ENCODE measurements at places on chromosomes 11 and 22.

DNA sequence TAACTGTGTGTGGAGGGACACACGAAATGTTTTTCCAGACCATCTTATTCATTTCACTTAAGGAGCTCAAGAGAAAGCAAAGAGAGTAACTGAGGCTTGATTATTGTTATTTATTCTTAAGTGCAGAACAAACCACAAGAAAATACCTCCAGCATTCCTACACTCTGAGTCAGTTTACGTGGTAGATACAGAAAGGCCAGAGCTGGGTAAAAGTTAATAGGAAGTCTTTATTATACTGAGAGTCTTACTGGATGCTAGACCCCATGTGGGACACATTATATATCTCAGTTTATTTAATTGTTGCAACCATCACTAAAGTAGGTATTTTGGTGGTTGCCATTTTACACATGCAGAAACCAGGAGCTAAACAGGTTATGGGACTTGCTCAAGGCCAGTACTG is 261.4 kb upstream of the POU2AF2 start:
- DNase-seq = peak; percentile 94

DNA sequence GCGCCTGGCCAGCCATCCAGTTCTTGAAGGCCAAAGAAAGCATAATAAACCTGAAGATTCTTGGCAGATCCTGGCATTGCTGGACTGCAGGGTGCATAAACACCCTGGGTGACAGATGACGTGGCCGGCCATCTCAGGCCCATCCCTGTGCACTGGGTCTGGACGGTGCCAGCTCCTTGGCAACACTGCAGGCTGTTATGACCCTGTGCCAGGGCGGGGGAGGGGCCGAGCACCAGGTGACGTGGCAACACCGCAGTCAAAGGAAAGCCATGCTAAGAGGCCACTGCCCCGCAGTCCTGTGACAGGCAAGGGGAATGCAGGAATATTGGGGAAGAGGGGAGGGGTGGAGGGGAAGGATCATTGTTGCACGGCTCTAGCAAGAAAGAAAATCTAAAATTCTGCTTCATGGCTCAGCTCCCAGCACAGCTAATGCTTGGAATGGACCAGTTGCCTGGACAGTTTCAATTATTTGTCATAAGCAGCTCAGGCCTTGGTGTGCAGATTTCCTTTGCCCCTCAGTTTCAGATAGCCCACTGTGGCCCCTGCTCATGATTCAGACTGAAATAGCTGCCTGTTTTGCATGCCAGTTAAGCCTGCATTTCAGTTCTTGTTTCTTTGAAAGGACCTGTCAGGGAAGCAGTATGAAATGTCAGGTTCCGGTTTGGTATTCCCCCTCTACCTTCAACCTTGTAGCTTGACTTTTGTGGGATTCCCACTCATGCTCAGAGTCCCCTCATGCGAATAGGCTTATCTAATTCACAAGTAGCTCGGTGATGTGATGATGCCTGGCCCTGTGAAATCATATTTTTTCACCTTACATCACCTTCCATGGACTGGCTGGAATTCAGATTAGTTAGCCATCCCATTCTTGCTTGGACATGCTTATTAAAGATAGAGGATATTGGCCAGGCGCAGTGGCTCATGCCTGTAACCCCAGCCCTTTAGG is 29.7 kb upstream of the DDX6 start:
- DNase-seq = no peak

GRCh38 chr11:65470433-65471049 is 28.3 kb upstream of the MALAT1 start:
- no peak for DNase-seq

GRCh38 chr11:2577031-2577990 is 122.5 kb downstream of the KCNQ1OT1 start:
- no peak for DNase-seq

DNA sequence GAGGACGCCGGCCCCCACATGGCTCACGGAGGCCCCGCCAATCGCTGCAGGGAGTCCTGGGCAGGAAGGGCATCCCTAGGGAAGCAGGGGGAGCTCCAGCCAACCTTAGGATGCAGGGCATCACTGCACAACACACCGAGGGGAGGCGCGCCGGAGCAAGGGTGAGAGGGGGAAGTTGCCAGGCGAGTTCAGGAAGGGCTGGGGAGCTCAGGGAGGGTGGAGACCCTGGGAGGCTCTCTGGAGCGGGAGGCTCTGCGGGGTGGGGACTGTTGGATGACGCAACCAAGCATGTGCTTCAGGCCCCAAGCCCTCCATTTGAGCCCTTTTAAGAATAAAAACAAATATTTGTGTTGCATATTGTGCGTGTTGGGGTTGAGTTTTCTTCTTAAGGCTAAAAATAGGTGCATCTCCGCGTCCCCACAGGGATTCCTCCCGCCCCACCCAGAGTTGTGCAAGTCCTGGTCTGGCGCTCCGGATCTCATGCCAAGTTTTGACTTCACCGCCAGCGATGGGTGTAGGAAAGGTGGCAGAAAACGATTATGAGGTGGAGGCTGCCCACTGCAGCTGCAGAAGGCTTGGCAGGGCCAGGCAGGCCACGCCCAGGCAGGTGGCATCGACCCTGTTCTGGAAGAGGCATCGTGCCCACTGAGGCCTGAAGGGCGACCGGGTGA is 65.2 kb downstream of the WNT7B start:
- DNase-seq = peak; percentile 13

- no peak for DNase-seq
These were observed 209.5 kb downstream of the CASP12 start for GRCh38 chr11:104688731-104689130.

DNA sequence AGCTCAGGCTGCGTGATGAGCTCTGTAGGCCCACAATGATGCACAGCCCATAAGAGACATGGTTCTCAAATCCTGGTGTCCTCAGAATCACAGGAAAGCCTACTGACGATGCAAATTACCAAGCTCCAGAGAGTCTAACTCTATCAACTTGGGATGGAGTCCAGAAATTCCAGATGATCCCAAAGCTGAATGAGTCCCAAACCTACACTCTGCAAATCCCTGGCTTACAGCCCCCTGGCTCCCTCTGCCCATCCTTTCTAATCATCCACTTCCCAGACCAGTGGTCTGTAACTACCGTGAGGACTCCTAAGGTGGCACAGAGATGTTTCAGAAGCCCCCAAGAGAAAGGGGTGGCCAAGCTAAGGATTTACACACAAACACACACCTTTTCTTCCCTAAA is 13.5 kb downstream of the ARFGAP2 start:
- no peak for DNase-seq

DNA sequence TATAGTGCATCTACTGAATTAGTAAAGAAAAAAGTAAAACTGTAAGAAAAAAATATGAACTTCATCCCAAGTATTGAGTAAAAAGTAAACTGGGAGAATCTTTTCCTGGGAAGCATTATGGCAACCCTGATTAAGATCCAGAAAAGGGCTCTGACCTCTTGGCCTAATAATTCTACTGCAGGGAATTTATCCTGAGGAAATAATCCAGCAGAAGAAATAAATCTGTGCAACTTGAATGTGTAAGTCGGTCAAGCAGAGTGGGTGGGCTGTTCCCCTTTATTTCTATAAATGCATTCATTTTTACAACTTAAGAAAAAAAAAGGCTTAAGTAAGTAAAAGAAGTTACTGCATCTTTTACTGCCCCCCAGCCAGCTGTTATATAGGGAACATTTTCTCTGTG is 111.2 kb upstream of the PARVA start:
- DNase-seq = no peak

- DNase-seq = no peak
These were observed 60.5 kb upstream of the IZUMO1R start for GRCh38 chr11:94243571-94244515.

- no peak for DNase-seq
These were observed 27.1 kb downstream of the CWF19L2 start for GRCh38 chr11:107430525-107430924.

DNA sequence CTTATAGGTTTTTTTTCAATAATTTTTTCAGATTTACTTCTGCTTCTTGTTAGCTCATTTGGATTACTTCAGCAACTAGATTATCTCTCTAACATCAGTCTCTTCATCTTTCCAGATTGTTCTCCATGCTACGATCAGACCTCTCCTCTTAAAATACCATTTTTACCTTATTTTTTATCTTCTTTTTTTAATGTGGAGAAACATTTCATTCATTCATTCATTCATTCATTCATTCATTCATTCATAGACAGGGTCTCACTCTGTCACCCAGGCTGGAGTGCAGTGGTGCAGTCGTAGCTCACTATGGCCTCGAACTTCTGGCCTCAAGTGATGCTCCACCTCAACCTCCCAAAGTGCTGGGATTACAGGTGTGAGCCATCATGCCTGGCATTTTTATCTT is 189.4 kb downstream of the UVRAG start:
- no peak for DNase-seq

- DNase-seq = no peak
These were observed 133.7 kb downstream of the CTTN start for GRCh38 chr11:70532066-70532440.

DNA sequence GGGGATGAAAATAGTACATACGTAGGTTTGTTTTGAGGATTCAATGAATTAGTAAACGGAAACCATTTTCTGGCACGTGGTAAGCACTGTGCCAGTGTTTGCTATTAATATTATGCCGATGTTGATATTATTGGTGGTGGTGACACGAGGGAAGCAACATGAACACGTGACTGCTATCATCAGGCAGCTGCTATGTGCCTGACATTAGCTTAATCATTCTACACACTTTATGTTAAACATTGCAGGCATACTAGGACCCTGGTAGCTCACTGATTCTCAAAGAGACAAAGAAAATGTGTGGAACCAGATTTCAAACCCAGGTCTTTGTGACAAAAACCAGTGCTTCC is 656 bp downstream of the SRRD start:
- no peak for DNase-seq

- peak; percentile 31 for DNase-seq
These were observed 32.0 kb upstream of the SERPIND1 start for GRCh38 chr22:20741634-20742581.

- no peak for DNase-seq
These were observed 241.6 kb downstream of the FAM76B start for GRCh38 chr11:95547976-95548375.

GRCh38 chr11:124754309-124754708 is 2.3 kb upstream of the VSIG2 start:
- DNase-seq = no peak

GRCh38 chr11:76759517-76759916 is 23.6 kb upstream of the TSKU start:
- DNase-seq = no peak

GRCh38 chr22:32255726-32256125 is 579 bp upstream of the SLC5A4 start:
- DNase-seq = peak; percentile 1

GRCh38 chr11:33685082-33685481 is 15.5 kb downstream of the C11orf91 start:
- DNase-seq = no peak

- no peak for DNase-seq
These were observed 35.7 kb upstream of the ELF5 start for GRCh38 chr11:34549271-34549670.

DNA sequence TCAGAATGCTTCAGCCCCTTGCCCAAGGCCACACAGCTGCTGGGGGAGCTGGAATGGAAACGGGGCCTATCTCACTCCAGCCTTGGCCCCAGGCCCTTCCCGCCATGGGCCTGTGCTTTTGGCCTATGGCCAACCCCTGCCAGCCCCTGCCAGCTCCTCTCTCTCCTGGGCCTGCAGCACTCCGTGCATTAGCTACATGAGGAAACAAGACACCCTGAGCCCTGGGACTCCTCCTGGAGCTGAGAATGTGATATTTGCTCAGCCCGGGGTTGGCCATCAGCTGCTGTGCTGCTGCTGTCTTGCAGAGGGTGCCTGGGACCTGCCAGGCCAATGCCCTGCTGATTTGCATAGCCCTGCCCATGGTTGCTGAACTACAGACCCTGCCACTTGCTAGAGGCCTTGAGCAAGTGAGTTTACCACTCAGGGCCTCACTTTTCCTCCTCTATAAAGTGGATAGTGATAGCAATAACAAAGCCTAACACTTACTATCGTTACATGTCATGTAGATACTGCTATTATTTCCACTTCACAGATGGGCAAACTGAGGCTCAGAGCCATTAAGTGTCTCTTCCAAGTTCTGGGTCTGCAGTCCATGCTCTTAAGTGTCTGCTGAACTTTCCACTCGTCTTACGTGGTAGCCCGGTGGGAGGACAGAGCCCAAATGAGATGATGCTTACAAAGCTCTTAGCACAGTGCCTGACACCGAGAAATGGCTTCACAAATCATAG is 99.6 kb downstream of the KIAA1671 start:
- no peak for DNase-seq

GRCh38 chr11:86593833-86594232 is 78.6 kb downstream of the ME3 start:
- peak; percentile 24 for DNase-seq

GRCh38 chr11:665704-666281 is 28.7 kb downstream of the DRD4 start:
- peak; percentile 79 for DNase-seq

DNA sequence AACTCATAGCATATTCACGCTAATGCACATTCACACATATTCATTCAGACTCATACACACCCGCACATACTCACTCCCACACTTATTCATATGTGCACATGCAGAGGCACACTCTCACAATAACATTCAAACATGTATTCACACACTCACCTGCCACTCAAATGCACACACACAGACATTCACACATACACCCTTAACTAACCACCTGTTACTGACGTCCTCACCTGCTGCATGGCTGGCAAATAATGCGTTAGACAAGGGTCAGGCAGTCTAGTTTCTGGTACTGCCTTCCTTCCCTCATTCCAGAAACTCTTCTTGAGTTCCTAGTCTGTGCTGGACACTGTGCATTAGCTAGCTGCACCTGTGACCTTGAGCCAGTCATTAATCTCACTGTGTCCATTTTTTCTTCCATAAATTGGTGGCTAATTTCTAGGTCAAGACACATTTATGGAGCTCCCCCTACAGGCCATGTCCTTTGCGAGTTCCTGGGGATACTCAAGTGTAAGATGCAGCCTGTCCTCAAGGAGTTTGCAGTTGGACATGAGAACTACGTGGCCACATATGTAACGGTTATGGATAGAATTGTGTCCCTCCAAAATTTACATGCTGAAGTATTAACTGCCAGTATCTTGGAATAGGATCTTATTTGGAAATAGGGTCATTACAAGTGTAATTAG is 34.5 kb upstream of the SEZ6L start:
- no peak for DNase-seq

GRCh38 chr11:48154151-48154550 is 62.5 kb upstream of the OR4B1 start:
- DNase-seq = peak; percentile 78

DNA sequence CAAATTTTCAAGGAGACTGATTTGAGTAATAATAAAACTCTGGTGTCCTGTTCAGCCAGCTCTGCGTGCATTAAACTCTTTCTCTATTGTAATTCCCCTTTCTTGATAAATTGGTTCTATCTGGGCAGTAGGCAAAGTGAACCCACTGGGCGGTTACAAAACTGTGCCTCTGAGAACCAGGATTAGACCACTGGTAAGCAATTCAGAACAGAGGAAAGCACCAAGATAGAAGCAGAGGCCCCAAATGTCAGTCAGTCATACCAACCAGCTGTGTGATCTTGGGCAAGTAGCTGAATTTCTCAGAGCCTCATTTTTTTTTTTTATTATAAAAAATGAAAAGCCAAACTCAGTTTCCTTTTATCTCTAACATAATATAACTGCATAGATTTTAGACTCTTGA is 54.9 kb downstream of the TRIM44 start:
- DNase-seq = no peak

DNA sequence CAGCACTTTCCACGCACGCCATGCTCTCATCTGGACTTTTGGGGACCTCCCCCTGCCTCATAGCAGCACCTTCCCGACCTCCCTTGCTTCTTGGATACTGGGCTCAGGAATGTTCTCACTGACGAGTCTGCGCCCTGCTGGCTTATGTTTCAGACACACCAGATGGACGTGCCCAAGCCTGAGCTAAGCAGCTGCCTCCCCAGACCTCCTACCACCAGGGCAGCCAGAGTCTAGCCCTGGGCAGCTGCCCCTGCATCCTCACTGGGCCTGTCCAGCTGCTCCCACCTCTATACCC is 13.2 kb upstream of the RGL4 start:
- DNase-seq = no peak

All from iris pigment epithelial cell (primary cell).